ENCODE measurements at places on chromosomes 3 and 15.

DNA sequence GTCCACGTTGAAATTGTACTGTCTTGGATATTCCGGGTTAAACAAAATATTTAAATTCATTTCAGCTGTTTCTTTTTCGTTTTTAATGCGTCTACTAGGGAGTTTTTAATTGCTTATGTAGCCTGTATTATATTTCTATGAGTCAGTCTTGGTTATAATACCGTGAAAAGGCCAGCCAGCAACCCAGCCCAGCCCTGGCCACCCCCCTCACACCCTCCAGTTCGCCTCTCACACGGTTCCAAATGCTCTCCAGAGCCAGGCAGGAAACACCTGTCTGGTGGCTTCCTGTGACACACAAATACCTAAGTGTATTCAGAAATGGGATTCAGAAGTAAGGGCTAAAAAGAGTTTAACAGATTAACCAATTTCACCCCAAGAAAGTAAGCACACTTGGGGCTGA is 4.4 kb downstream of the SH3BP5 start:
- no peak for DNase-seq

- DNase-seq: no peak
Measured at GRCh38 chr3:74463515-74463914, 150.9 kb downstream of the CNTN3 start.

DNA sequence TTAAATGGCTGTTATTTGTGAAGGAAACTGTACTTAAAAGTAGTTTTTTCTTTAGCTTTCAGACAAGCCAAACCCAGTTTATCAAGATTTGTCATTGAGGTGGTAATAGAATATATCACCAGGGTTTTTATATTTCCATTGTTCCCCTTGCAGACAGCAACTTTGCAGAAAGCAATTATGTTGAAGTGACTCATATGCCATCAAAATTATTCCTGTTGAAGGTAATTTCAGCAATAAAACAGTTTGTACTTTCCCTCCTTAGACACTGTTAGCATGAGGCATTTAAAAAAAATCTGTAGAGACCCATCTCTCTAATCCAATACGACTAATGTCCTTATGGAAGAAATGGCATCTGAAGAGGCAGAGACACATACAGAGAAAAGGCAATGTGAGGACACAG is 219.0 kb downstream of the NFKBIZ start:
- peak; percentile 24 for DNase-seq

- DNase-seq: no peak
Measured at GRCh38 chr3:31890007-31890406, 91.1 kb downstream of the OSBPL10 start.

GRCh38 chr15:25436707-25437106 is 2.1 kb downstream of the UBE3A start:
- no peak for DNase-seq

- DNase-seq: no peak
Measured at GRCh38 chr3:122403489-122403888, 12.4 kb downstream of the WDR5B start.

DNA sequence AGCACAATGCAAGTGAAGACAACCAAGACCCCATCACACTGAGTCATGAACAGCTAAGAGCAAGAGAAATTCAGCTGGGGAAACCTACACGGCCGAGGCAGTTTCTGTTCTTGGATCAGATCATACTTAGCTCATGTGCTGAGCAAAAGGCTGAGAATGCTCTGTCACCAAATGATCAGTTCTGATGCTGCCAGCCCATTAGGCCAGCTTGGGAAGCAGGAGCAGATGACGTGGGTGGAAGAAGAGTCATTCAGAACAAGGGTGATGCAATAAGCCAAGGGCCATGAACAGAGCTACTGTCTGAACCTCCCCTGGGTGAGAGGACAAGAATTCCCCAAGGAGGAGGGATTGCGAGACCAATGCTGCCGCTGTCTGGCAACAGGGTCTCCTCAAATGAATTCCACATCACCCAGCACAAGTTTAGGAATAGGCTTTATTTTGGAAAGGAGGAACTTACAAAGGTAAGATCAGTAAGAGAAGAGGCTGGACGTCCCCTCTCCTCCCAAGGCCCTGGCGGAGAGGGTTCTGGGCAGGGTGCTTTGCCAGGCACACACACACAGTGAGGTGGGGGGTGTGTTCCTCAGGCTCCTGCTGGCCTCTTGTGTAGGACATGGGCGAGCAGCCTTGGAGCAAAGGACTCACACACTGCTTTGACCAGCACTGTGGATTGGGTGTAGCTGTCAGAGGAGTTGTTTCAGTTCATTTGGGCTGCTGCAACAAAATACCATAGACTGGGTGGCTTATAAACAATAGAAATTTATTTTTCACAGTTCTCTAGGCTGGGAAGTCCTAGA is 65.6 kb upstream of the CTXND1 start:
- DNase-seq: peak; percentile 50

- no peak for DNase-seq
Measured at GRCh38 chr15:77251662-77252061, 168.2 kb downstream of the PEAK1 start.

DNA sequence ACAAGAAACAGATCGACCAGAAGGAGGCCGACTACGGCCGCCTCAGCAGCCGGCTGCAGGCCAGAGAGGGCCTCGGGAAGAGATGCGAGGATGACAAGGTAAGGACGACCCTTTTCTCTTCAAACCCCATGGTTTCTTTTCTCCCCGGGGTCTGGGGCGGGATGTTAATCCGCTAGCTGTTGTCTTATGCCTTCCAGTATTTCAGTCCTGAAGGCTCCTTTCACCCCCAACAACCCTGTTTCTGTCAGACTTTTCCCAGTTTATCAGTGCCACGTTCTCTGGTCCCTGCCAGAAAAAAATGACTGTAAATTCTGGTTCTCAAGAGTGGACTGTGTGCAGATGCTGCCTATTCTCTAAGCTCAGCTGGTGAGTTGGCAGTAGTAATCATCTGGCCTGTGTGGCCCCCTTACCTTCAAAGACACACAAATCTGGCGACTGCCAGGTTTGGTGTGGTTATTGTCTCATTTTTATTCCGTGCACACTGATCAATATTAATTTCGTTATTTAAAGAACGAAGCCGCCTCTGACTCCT is 806 bp downstream of the GOLM2 start:
- no peak for DNase-seq

DNA sequence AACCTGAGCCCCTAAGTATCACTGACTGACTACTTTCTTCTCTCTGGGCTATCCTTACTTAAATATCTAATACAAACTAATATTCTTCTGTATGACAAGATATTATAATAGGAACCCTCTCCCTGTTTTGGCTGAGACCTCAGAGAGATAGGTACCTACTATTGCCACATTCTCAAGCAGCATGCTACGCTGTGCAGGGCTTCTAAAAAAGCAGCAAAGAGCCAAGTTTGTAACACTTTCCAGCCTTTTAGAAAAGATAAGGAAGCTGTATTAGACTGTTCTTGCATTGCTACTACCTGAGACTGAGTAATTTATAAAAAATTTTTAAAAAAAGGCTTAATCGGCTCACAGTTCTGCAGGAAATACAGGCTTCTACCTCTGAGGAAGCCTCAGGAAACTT is 126.8 kb upstream of the ABI3BP start:
- no peak for DNase-seq

DNA sequence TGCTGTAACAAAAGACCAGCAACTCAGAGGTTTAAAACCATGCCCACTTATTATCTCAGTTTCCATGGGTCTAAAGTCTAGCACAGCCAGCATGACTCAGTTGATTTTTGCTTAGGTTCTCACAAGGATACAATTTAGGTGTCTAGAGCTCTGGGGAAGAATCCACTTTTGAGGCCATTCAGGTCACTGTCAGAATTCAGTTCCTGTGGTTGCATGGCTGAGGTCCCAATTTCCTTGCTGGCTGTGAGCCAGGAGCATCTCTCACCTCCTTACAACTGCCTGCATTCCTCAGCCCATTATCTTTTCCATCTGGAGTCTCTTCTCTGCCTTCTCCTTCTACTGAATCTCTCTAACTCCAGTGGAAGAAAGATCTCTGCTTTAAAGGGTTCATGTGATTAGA is 240.5 kb upstream of the CFAP20DC start:
- DNase-seq: no peak

GRCh38 chr15:74958320-74958907 is 1.8 kb upstream of the RPP25 start:
- DNase-seq: no peak

DNA sequence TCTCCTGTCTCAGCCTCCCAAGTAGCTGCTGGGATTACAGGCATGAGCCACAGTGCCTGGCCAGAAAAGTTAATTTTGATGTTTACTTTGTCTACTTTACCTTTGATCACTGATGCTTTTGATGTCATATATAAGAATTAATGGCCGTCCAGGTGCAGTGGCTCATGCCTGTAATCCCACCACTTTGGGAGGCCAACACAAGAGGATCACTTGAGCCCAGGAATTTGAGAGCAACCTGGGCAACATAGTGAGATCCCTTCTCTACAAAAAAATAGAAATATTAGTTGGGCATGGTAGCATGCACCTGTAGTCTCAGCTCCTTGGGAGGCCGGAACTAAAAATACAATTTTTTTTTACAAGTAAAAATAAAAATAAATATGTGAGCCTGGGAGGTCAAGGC is 6.8 kb upstream of the INO80 start:
- DNase-seq: no peak

GRCh38 chr3:183233966-183234365 is 19.1 kb upstream of the B3GNT5 start:
- no peak for DNase-seq

- no peak for DNase-seq
Measured at GRCh38 chr3:97889814-97890213, 68.0 kb downstream of the CRYBG3 start.

GRCh38 chr15:71571641-71572040 is 238.7 kb upstream of the NR2E3 start:
- no peak for DNase-seq

DNA sequence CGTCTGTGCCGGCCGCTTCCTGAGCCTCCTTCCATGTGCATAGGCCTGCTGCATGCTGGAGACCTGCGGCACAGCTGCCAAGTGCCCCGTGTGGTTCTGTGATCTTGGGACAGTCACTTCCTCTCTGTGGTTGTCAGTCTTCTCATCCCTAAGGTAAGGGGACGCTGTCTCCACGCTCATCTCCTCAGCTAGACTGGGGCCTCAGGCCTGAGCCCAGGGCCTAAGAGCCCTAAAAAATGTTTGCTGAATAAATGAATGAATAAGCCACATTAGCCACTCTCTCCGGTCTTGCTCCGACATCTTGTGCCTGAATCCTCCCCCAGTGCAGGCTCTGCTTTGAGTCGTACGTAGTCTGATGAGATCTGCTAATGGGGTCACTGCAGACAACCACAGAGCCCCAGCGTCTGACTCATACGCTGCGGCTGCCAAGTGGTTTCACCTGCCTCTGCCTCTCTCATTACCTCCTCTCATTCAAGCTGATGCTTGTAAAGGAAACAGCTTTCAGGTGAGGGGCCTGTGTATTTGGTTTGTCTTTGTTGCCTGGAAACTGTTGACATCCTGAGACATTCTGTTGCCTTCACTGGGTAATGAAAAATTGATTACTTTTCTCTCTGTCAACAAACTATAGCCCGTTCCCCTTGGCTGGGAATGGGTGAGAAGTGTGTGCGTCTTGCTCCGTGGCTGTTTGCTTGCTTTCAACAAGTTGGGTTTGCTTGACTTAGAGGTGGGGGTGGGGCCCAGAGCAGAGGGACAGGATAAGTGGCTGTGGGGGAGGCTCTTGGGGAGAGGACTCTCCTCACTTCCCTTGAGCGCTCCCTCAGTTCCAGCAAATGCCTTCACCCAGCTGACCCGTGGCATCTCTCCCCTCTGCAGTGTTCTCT is 15.9 kb downstream of the RPLP1 start:
- peak; percentile 95 for DNase-seq

DNA sequence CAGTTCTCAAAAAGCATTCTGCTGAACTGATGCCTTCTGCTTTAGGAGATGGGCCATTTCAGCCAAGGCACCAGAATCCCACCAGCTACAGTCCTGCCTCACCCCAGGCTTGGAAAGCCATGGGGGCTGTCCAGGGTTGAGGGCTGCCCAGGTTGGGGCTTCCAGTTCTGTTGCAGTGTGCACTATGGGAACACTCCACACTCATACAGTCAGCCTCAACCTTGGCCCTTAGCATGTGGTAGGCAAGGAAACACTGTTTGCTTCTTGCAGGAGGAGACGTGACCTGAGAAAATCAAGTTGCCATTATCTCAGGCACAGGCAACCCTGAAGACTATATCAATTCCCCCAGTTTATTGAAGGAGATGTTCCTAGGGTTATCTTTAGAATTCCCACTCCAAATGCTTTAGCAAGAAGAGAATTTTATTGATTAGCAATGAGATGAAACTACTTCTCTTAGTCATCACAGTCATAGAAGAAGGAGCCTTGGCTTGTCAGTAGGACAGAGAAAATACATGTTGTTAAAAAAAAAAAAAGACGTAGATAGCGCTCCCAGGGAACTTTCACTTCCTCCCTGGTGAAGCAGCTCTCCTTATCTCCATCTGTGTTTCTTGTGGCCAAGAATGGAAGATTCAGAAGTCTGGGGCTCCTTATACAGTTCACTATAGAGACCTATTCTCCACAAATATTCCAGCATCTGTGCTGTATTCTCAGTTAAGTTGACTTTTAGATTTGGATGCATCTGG is 38.3 kb upstream of the IL12A start:
- DNase-seq: no peak

DNA sequence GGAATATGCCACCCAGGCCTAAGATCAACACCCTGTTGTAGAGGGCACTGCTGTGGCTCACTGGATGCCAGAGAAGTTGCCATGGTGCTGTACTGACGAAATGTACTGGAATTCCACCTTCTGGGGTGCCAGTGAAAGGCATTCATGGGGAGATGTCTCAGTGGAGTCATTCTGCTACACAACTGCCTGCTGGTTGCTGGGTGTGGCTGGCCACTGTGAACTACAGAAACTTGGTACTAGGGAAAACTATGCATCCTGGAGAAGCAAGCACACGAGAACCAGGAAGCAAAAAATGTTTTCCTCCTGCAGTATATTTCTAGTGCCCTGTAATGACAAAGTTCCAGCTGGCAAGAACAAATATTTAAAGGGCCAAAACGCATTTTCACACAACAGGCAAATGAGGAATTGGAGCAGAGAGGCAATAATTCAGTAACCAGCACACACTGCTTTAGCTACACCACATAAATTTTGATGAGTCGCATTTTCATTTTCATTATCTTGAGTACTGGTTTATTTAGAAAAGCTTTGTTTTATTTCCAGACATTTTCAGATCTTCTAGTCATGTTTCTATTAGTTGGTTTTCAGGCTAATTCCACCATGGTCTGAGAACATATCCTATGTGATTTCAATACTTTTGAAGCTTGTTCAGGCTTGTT is 18.3 kb upstream of the RFX7 start:
- DNase-seq: no peak

DNA sequence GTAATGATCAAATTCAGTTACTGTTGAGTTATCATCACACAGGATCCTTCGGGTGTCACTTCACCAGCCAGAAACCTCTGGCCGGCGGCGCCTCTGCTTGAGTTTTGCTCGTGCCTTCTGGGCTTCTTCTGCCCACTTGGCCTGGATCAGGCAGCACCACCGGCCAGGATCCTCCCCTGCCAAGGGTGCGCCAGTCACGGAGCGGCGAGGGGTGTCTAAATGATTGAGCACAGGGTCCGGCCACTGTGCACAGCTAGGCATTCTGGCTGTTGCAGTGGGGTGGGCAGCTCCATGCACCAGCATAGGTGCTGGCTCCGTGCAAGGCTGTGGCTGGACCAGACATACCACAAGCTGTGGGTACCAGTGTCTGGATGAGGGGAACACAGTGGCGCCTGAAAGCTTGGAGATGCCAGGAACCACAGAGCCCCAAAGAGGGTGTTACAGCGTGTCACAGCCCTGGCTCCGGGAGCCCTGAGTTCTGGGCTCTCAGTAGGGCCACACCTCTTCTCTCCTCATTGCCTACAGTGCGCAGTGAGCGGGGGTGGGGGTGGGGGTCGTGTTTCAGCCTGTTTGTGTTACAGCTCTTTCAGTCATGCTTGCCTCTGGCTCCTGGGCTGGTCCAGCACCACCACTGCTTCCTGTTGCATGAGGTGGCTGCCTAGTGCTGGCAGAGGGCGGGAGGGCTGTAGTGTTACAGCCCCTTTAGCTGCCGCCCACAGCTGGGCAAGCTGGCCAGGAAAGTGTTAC is 169.4 kb downstream of the FNDC3B start:
- peak; percentile 8 for DNase-seq

Data from epithelial cell of prostate (primary cell).